Activated T-cell treated with anti-CD3 and anti-CD28 coated beads for 1 hour (primary cell): ENCODE measurements at places on chromosomes 6 and 20.

DNA sequence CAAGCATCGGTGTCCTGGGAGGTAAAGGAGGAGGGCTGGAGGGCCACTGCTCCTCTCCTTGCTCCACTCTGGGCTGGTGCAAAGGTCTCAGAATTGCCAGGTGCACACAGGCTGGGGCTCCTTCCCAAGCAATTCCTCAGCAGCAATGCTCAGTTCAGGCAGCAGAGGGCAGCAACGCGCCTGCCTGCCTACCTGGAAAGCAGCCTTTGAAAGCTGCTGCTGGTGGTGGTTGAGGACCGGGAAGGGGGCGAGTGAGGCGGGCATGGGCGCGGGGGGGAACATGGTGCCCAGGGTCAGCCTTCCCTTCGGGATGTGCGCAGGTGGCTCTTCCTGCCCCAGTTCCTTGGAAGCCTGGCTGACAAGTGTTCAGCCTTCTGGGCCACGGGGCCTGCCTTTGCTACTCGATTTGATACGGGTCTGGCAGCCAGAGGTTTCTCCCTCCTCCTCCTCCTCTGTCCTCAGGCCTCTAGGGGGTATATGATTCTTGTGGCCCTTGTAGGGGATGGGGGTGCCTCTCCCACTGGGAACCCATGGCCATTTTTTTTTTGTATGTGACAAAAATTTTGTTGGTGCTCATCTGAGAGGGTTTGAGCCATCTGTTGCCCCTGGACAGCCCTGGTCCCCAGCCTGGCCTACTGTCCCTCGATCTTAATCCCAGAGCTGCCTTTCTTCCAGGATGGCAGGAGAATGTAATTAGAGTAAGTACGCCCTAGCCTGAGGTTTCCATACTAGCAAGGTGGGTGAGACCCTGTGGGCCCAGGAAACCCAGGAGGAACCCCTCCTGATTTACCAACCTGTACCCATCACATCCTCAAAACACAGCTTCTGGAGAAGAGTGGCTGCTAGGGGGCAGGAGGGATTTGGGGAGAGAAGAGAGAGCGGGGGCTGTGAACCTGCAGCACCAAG is 20.1 kb downstream of the MRPS18A start:
- peak; percentile 81 for DNase-seq

DNA sequence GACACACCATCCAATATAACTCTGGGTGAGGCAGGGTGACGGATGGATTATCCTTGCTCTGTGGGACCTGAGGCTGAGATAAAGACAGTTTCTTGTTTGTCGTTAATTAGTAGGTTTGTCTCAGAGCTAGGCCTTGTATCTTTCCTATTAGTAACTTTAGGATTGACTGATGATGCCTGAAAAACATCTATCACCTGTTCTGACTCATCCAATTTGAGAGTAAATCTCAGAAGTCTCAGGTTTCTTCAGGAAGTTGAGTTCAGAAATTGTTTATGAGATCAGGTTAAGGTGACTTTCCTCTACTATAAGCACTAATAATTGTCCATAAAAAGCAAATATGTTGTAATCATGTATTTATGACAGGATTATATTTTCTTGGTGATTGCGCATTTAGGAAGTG is 129.5 kb upstream of the SUPT3H start:
- DNase-seq = no peak

DNA sequence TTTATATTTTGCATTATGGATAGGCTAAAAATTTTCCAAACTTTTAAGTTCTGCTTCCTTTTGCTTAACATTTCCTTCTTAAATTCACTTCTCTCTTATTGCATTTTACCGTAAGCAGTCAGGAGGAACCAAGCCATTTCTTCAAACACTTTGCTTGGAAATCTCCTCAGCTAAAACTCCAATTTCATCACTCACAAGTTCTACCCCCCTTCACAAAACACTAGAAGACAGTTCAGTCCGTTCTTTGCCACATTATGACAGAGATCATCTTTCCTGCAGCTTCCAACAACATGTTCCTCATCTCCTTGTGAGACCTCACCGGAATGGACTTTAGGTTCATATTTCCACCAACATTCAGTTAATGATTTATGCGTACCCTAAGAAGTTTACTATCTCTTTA is 79.2 kb upstream of the LY86 start:
- no peak for DNase-seq

GRCh38 chr6:41467627-41468404 is 78.4 kb upstream of the FOXP4 start:
- DNase-seq = no peak

- DNase-seq = no peak
These were observed 206.4 kb upstream of the HDDC2 start for GRCh38 chr6:125507987-125508655.

DNA sequence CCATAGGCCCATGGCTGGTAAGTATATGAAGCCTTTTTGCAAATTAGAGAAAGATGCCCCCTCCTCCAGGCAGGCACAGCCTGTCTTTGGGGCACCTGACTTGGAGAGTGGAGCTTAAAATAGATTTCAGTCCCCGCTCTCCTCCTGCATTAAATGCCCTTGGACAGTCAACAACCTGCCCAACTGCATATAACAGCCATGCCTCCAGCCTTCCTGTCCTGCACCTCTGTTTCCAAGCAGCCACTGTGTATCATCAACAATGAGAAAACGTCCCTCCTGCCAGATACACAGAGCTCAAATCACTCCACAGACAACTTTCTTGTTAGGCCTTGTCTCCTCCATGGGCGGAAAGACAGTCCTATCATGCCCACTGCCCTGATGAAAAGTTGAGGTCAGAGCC is 3.4 kb downstream of the CDH22 start:
- no peak for DNase-seq

GRCh38 chr6:132959639-132960326 is 145.4 kb downstream of the RPS12 start:
- DNase-seq = no peak

GRCh38 chr6:81769824-81770223 is 17.3 kb upstream of the TENT5A start:
- no peak for DNase-seq

DNA sequence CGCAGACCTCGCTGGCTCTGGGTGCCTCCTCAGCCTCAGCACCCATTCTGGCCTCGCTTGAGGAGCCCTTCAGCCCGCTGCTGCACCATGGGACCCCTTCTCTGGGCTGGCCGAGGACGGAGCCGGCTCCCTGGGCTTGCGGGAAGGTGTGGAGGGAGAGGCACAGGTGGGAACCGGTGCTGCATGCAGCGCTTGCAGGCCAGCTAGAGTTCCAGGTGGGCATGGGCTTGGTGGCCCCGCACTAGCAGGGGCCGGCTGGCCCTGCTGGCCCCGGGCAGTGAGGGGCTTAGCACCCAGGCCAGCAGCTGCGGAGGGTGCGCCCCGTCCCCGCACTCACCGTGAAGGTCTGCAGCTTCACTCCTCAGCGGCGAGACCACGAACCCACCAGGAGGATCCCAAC is 30.4 kb downstream of the DEFB114 start:
- DNase-seq = no peak

DNA sequence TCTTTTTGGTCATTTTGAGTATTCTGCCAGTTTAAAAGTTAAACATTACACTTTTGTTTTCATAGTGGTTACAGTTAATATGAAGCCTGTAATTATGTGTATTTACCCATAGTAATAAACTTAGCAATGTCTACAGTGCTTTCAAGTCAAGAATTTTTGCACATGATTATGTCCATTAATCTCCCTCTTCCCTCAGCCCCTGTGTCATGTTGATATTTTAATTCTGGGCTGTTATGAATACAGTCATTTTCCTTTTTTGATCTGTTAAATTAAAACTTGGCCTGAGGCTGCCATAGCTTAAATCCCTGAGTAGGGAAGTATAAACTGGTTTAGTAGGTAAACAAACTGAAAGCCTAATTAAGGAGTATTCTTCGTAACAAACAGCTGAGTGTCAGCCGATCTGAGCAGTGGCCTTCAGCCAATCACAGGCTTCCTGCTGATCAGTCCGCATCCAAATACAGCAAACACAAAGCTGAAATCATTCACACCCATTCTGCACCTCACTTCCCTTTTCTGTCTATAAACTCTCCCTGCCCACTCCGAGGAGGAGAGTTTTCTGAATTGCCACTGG is 9.5 kb upstream of the SFT2D1 start:
- DNase-seq = no peak

DNA sequence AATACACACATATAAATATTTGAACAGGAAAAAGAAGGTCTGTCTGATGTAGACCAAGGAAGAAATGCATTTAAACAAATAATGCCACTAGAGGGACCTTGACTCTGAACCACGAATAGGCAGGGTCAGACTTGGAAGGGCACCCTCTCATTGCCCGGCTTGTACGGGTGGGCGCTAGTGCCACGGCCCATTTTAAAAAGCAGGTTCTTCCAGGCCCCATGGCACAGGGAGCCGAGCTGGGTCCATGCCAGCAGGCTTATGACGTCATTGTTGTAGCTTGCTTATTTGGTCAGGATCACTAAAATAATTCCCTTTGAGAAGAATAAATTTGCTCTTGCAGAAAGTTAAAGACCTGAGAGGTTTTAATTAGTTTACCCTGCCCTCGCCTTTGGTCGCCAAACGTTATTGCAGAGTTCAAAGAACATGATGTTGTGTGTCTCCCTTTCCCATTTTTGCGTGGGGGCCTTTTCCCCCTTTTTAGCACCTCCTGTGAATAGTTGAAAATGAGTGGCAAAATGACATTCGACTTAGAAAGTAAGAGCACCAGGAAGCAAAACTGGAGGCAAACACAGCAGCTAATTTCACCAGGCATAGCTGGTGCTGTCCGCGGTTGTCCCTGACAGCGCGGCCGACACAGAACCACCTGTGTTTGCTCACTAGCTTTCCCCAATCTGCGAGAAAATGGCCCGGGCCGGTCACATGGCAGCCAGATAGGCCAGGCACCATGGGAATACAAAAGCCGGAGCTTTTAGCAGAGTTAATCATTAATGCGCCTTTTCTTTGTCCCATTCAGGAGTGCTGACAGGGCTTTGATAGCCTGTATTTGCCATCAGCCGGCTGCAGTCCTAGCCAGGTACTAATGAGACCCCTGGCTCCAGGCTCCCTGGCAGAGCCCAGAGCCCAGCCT is 93.8 kb downstream of the FOXA2 start:
- no peak for DNase-seq

DNA sequence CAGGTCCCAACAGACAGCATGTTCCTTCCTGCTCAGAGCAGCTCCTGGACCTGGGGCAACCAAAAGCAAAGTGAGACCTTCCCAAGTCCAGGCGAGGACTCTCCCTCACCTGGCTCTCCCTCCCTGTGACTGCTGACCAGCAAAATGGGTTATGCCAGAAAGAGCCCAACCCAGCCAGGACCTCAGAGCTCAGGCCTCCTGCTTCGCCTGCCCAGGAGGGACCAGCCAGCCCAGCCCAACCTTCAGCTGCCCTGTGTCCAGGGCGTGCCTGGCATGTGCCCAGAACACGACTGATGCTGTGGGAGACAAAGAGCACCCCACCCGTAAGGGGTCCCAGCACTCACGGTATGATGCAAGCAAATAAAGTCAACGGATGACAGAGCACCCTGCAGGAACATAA is 74.0 kb upstream of the CST7 start:
- no peak for DNase-seq

DNA sequence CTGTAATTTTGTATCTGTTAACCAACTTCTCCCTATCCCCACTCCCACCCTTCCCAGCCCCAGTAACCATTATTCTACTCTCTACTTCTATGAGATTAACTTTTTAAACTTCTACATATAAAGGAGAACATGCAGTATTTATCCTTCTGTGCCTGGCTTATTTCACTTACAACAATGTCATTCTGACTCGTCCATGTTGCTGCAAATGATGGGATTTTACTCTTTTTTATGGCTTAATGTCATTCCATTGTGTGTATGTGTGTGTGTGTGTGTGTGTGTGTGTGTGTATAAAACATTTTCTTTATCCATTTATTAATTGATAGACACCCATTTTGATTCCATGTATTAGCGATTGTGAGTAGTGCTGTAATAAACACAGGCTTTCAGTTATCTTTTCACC is 76.1 kb downstream of the COL19A1 start:
- DNase-seq = no peak

GRCh38 chr6:24856246-24856599 is 57.5 kb upstream of the ARMH2 start:
- no peak for DNase-seq

- no peak for DNase-seq
These were observed 42.3 kb downstream of the CTNNBL1 start for GRCh38 chr20:37736132-37736531.

DNA sequence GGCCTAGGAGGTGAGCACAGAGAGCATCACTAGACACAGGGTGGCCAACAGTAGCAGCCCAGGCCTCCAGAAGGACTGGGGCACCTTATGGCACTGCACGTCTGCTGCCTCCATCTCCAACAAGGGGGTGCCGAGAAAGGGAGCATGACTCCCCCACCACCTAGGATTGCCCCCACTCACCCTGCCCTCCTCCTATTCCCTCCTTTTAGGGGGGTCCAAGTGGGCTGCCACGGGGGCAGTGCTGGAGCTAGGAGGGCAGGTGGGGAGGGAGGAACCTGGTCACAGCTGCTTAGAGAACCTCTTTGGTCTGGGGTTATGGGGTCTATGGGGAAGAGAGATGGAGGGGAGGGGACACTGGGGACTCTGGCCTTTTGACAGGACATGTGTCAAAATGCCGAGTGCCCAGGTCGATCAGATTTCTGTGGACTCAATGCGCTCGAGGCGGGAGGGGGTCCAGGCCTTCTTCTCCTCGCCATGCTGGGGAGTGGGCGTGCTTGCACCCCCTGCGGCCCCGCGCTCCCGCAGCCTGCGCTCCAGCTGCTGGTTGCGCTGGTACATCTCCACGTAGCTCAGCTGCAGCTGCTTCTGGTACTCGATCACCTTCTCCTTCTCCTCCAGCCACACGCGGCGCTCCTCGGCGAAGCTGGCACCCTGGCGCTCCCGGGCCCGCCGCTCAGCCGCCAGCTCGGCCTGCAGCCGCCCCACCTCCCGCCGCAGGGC is 4.5 kb upstream of the FASTKD5 start:
- DNase-seq = no peak

- no peak for DNase-seq
These were observed 622.9 kb downstream of the UTRN start for GRCh38 chr6:144908004-144908403.

DNA sequence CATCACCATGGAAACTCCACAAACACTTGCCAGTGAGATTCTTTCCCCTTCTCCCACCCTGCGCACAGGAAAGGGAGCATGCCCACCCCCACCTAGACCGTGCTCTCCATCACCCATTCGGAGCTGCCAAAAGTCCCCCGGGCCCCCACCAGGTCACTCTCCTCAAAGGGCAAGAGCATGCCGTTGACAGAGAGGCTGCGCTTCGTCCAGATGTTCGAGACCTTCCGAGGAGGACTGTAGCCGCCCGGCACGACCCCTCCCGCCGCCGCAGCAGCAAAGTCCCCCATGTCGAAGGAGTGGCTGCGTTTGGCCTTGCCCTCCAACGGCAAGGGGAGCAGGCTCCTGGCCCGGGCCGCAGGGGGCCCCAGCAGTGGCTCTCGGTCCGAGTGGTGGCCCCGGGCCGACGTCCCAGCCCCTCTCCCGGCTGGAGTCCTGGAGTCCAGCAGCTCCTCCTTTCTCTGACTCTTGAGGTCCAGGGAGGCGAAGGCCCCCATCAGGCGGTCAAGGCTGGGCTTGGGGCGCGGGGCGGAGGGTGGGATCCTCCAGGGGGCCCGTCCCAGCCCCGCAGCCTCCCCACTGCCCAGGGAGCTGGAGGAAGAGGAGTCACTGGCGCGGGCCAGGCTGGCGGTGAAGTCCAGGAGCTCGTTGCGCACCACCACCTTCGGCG is 195.2 kb downstream of the LRFN2 start:
- no peak for DNase-seq
